ENCODE measurements at places on chromosomes 3 and 15.

GRCh38 chr3:53044711-53045517 lies 959 bp downstream of the SFMBT1 start:
- DNase-seq: peak; percentile 44

DNA sequence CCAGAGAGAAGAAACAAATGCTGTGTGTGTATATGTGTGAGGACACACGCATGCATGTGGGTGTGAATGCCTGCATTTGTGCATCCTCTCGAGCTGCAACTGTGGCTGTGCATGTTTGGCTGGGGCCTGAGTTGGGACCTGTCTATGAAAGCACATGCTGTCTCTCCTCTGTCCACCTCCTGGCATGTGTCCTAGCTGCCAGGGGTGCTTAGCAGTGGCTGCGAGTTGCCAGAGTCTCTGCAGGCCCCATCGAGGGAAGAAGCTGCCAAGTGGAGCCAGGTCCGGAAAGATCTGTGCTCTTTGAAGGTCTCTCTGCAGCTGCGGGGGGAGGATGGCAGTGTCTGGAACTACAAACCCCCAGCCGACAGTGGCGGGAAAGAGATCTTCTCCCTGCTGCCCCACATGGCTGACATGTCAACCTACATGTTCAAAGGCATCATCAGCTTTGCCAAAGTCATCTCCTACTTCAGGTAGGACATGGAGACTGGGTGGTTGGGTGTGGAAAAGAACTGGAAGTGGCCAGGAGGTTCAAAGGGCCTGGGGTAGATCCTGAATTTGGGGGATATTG lies 30.7 kb downstream of the NR1I2 start:
- no peak for DNase-seq

GRCh38 chr3:27666272-27666671 lies 55.9 kb downstream of the EOMES start:
- no peak for DNase-seq

DNA sequence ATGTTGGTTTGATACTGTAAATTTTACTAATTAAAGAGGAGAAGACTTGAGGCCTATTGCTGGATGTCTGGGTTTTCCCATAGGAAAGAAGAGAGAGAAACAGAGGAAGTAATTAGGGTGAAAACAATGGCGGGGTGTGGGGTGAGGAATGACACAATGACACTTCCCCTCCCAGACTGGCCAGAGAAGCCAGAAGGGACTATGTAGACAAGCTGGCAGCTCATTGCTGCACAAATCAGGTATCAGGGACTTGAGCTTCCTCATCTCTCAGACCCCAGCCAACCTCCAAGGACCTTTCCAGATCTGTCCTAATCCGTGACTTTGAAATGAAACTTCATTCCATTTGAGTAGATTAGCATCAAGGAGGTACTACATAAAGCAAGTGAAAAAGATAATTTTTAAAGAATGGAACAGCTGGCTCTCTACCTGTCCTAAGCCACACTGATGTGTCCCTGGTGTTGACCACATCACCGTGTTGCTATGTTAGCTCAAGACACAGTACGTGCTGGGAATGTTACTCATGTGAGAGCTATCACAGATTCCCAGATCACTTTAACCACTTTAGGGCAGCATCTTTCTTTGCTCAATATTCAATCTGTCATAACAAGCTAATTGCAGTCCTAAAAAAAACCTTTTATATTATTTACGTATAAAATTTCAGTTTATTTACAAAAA lies 22.2 kb downstream of the TMEM212 start:
- DNase-seq: no peak

- DNase-seq: no peak
Measured at GRCh38 chr3:118742760-118743159, 291.9 kb downstream of the IGSF11 start.

DNA sequence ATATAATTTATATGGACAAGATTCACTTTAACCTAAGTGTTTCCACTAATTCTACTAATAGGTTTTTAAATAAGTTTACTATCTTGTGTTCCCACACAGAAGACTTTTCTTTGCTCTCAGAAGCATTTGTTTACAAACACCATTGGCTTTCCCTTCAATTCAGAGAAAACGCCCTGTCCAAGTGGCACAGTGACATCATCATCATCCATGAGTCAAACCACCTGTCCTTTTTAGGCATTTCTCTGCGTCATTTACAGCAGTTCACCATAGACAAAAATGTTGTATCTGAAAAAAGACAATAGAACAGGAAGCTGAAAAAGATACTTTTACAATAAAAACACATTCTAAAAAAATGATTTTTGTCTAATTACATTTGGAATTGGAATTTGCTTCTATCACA lies 9.3 kb upstream of the BCL2L10 start:
- no peak for DNase-seq

- no peak for DNase-seq
Measured at GRCh38 chr15:23497710-23498111, 50.7 kb upstream of the GOLGA6L2 start.

DNA sequence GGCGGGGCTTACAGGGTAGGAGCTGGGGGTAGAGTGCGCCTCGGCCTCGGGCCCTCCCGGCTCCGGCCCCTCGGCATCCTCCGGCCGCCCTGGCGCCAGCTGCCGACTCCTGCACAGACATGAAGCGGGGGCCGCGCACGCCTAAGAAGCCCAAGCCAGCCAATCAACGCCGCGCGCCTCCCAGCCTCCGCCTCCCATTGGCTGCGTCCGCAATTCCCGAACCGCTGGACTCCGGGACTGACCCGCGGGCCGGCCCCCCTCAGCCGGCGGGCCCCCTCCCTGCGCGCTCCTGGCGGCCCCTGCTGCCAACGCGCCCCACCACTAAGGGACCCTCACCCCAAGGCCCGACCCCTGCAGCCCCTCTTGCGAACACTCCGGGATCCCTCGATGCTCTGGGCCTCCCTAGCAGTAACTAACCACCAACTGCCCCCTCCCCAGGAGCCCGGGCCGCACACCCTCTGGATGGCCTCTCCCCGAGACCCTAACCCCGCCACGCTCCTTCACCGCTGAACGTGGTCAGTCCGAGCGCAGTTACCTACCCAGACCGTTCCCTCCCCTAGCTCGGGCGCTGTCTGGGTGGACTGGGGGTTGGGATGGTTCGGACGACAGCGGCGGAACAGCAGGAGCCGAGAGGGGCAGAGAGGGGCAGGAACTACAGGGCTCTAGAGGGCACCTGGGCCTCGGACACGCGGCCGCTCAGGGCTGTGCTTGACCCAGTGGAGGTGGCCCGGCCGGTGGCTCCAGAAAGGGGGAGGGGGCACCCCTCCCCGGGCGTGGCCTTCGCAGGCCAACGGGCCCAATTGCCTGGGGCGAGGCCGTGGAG lies 5.0 kb downstream of the GATA2 start:
- no peak for DNase-seq

DNA sequence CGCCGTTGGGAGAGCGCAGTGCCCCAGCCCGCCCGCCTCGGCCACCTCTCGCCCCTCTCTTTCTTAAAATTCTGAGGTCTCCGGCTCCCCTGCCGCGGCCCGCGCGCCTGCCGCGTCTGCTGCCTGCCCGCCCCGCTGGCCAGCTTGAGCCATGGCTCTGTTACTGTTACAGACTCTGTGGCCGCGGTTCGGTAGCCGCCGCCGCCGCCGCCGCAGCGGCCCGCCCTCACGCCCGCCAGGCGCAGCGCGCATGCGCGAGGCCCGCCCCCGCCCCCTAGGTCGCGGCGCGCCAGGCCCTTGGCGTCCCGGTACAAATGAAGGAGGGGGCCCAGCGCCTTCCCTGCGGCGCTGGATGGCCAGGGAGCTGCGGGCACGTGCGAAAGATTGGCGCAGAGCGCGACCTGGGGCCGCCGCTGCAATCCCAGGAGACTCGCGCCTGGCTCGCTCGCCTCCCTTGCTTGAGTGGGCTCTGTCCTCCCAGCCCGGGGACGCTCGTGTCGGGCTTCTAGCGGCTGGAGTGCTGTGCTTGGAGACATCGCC lies at the start of gene ONECUT1:
Gene ONECUT1, minus strand, starts transcription at position 168 of the 540 bp plus-strand sequence. CDS start 452 bp downstream, outside the sequence.
- DNase-seq: no peak

GRCh38 chr3:190807719-190808375 lies 54.6 kb downstream of the GMNC start:
- DNase-seq: no peak

DNA sequence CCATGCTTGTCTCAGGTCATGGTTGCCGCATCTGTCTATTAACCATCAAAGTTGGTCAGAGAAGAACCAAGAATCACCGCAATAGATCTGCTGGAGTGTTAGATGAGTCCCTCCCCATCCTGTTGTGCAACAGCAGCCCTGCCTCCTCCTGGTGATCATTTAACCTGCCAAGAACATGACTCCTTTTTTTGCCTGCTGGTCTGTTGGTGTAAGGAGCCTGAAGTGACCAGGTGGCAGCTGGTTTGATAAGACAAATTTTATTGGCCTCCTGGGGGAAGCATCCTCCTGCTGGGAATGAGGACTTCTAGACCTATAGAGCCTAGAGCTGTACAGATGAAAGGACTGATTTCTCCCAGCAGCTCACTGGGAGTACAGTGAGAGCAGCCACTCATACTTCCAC lies 43.5 kb upstream of the RAF1 start:
- no peak for DNase-seq

DNA sequence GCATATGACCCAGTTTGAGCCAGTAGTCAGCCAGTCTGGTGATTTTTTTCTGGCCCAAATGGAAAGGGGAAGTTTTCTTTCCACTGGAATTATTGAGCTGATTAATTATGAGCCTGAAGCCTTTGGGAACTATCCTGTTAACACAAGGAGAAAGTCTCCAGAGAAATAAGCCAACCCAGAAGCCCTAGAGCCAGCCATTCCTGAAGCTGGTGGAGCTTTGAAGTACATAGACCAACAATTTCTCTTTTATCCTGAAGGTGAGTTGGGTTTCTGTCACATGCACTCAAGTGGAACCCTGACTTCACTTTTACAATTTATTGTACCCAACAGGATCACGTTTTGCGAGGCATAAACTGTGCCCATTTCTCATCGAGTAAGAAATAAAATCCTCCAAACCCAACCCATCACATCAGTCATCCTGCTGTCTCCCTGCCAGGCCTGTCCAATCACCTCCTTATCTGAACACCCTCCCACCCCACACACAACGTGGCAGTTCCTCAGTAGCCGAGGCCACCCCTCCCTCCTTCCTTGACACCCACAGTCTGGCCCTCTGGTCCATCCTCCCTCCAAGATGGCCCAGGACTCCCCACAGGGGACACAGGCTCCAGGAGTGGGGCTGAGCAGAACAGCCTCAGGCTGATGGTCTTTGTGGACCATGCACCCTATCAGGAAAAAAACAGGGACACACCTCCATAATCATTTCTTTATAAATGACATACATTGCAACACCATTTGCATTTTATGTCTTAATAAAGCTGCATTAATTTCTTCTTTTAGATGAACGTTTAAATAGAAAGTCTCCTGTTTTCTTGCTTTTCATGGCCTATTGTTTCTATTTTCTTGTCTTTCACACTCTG lies 55.7 kb upstream of the GATA2 start:
- no peak for DNase-seq

GRCh38 chr3:15630646-15631350 lies 29.3 kb downstream of the BTD start:
- DNase-seq: no peak

- no peak for DNase-seq
Measured at GRCh38 chr3:183698318-183698751, 738 bp downstream of the YEATS2 start.

GRCh38 chr15:25056484-25057425 lies 102.0 kb downstream of the SNRPN start:
- DNase-seq: no peak

DNA sequence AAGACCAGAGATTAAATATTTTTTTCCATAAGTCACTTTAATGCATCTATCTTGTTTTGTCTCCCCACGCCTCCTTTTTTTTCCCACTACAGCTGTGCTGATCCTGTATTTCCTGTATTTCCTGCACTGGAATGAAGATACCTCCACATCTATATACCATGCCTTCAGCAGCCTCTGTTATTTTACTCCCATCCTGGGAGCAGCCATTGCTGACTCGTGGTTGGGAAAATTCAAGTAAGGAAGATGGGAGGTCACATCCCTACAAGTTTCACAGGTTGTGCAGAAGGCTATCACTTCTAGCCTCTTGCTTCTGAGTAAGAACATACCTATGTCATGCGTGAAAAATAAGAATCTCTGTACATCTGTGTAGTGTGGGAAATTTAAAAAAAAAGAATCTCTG lies 3.1 kb downstream of the SLC15A2 start:
- no peak for DNase-seq

GRCh38 chr15:30059771-30060170 lies 23.0 kb upstream of the GOLGA8J start:
- DNase-seq: no peak

DNA sequence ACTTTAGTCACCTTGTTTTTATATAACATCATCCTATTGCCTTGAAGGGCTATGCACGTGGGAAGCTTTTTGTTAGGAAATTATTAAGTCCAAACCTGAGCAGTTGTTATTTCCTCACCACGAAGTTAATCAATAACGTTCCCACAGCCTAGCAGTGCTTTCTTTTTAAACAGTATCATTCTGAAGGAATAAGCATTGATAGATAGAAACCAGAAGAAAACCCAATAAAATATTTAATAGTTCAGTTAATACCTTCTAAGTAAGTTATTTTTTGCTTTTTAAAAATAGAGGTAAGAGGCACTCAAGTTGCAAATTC lies 149.3 kb downstream of the KCNMB2 start:
- DNase-seq: no peak

GRCh38 chr3:27127195-27127594 lies 242.0 kb downstream of the NEK10 start:
- DNase-seq: no peak

DNA sequence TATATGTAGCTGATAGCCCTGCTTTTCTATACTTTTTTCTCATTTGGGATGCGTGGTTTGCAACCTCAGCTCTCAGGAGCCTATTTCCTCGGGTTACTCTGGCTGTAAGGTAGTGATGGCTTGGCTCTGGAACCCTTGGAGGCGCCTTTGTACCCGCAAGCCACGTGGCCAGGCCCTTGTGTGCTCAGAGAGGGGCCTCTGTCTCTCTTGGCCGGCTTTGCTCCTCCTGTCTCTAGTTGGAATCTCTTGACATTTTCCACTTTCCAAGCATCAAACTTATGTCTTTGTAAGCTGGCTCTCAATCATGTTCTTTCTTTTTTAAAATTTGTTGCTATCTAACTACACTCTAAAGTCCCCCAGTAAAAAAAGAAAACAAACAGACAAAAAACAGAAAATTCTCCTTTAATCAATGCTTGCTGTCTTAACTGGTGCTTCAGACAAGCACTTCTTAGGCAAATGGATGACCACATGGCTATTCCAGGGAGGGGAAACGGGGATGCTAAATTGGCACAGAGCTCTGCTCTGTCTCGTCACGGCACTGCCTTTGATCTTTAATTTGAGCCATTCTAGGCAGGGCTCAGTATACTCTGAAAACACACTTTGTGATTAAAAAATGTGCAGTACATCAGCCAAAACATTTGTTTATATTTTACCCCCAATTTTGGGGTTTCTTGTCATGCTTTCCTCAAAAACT lies 180.4 kb upstream of the NR2E3 start:
- no peak for DNase-seq

GRCh38 chr3:187967993-187968392 lies 186.0 kb upstream of the LPP start:
- DNase-seq: no peak

GRCh38 chr3:59411186-59411585 lies 361.4 kb upstream of the CFAP20DC start:
- DNase-seq: no peak

Measured in activated CD8-positive, alpha-beta memory T cell treated with anti-CD3 and anti-CD28 coated beads for 1 hour (primary cell).